T-helper 2 cell treated with Interferon-gamma antibody and Interleukin-4, amounts not matched to agents 5 μg/mL and 100 μg/mL, for 36 hours (primary cell): ENCODE measurements at places on chromosomes 5 and 9.

GRCh38 chr5:42564689-42565356 lies 141.6 kb downstream of the GHR start:
- no peak for DNase-seq

DNA sequence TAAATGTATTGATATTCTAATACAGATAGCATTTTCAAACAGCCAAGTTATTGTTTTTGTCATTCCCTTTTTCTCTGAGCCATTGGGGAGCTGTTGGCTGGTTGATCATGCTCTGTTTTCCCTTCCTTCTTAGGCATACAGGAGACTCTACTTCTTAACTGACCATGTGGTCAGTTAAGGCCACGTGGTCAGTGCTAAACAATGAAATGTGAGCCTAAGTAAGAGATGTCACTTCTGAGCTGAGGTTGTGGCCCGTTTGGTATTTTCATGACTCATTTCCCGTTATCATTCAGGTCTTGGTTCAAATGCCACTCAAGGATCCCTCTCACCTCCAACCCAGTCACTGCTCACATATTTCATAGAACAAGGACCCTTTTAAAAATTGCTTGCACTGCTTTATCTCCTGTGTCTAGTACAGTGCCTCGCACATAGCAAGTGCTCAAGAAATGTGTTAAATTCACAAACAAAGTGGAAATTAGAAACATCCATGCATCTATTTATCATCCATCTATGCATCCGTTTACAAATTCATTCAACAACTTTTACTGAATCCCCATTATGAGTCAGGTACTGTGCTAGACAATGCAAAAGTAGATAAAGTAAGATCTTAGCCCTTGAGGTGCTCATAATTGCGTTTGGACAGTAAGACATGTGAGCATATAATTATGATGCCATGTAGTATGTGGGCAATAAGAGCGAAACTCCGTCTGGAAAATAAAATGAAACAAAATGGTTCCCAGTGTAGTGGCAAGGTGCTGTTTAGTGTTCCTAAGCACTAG lies 50.7 kb downstream of the ARRDC3 start:
- peak; percentile 44 for DNase-seq

- peak; percentile 67 for DNase-seq
Measured at GRCh38 chr5:119315516-119315949, 40.3 kb upstream of the TNFAIP8 start.

DNA sequence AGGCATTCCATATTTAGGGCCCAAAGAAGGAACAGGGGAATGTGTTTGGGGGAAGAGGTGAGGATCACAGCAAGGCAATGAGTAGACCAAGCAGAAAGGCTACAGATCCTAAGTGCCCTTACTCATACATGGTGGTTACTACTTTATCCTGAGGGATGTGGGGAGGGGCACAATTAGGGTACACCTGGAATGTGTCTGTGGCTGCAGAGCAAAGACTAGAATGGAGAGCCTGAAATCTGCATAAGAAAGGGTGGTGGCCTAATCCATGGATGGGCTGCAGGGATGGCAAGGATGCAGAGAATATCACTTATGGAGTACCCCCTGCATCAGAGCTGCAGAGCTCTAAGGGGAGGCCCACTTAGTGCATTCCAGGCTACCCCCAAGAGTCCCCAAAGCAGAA lies 352.6 kb upstream of the TRPC7 start:
- no peak for DNase-seq

- peak; percentile 80 for DNase-seq
Measured at GRCh38 chr9:7976167-7976755, 176.7 kb upstream of the DMAC1 start.

DNA sequence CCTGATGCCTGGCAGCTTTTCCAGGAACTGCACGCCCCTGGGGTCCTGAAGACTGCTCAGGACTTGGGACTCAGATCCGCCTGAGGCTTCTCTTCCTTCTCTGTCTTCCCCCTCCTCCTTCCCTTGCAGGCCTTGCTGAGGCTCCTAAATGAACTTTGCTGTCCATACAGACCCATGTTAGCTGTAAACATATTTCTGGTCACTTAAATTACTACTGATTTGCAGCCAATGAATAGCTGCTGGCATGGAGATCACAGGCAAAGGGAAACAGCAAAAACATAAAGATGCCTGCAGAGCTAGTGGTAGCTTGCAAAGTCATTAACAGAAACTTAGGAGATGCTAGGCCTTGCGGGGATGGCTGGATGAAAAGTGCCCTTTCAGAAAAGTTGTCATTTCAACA lies 261.9 kb downstream of the GADD45G start:
- no peak for DNase-seq
